ENCODE measurements at places on chromosomes 7 and 10. TPM values are rescaled to one million over a fixed set of nuclear protein-coding genes. Genes with fewer than 3 reads are reported as not detected.

ASAH2 gene
- total RNA-seq: 2.9 TPM

BCCIP gene
- 38.4 TPM for total RNA-seq

PLXNA4 gene
- 17.3 TPM for total RNA-seq

TAS2R16 gene
- total RNA-seq: not detected

FAM25A gene
- total RNA-seq: not detected

KIN gene
- total RNA-seq: 6.9 TPM

SUFU gene
- 7.6 TPM for total RNA-seq

ZPBP gene
- not detected for total RNA-seq

EPHA1 gene
- 0.08 TPM for total RNA-seq

IRF5 gene
- 1.9 TPM for total RNA-seq

RELN gene
- total RNA-seq: 0.56 TPM

AKR1C2 gene
- 25.5 TPM for total RNA-seq

All from Right ventricle myocardium superior (tissue), 1 donor.